ENCODE measurements at places on chromosomes 11 and 22.

- peak; percentile 75 for DNase-seq
These were observed 34.4 kb downstream of the ME3 start for GRCh38 chr11:86637988-86638387.

DNA sequence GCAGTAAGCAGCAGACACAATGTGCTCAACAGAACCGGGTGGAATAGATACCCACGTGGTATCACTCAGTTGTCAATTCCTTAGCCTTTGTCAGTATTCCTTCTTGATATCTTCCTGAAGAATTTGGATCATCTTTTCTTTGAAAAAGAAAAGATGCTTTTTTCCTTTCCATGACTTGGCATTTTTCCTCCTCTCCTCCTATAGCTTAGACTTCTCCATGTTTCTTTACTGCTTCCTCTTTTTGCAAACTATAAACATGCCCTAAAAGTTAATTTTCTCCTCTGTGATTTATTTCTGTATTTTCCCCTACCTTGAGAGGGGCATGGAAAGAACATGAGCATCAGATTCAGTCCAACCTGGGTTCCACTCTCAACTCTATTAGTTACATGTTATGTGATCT is 11.7 kb downstream of the CBLIF start:
- DNase-seq: no peak

- no peak for DNase-seq
These were observed 79.1 kb downstream of the SERGEF start for GRCh38 chr11:17933708-17934107.

- no peak for DNase-seq
These were observed 52.3 kb downstream of the SHISAL1 start for GRCh38 chr22:44260216-44261035.

DNA sequence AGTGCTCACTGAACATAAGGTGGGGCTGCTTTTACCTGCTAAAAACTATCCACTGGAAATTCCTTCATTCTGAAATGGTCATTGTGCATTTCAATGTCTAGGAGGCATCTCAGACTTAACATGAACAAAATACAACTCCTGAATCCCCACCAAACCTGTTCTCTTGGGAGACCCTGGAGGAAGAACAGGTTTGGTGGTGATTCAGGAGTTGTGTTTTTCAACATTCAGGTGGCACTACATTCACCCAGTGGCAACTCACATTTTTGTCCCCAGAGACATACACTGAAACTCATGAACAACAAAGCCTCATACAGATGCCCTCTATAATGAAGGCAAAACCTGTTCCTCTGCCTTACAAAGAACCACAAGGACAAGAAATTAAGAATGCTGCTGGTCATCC is 64.3 kb upstream of the CYP2D6 start:
- no peak for DNase-seq

- DNase-seq: no peak
These were observed 2.3 kb downstream of the SMTN start for GRCh38 chr22:31083377-31083768.

Measured in LHCN-M2 (cell line).